ENCODE measurements at places on chromosomes 7 and 10. TPM values are rescaled to one million over a fixed set of nuclear protein-coding genes. Genes with fewer than 3 reads are reported as not detected.

The INMT gene
- 7.5 TPM for total RNA-seq

The EN2 gene
- not detected for total RNA-seq

- peak; percentile 53 for DNase-seq
Observed at GRCh38 chr10:7408291-7409044, 2.4 kb downstream of the SFMBT2 start.

DNA sequence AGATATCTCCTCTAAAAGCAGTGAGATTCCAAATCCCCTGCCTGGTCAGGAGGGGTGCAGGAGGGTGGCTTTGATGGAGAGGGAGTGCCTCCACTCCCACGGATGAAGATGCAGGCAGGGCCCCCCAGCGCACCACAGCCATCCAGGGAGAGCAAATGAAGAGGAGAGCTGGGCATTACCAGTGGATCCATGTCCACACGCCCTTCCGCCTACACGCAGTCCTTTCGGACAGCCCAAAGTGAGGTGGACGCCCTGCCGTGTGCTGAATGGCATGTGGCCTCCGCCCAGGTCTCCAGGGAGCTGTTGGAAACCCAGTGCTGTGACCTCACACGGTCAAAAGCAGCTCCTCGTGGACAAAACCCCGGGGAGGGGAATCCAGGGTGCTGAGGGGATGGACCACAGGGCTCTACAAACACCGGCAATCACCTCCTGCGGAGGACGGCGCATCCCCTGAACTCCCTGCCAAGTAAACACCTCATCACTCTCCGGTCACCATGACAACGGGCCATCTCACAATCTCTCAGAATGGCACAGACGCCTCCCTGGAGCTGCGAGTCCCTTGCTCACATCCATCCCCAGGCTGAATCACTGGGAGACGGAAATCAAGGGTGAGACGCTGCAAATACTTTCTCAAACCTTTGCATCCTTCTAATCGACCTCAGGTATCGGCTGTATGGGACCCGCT, 35.0 kb upstream of the DNAAF5 start:
- peak; percentile 27 for DNase-seq

DNA sequence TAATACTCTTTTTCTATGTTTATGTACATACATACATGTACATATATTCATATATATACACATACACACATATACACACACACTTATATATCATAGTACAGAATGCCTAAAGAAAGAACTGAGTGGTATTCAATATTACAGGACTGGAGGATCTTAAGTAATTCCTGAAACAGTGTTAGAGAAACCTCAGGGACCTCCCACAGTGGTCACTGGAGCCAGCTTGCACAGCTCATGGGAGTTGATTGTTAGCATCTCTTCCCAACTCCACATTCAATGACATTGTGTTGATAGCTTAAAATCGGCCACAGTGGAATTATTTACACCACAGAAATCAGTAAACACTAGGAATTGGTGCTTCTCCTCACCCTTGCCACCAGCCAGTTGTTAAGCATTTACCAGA, 6.0 kb downstream of the LRRC17 start:
- no peak for DNase-seq

- DNase-seq, result no peak
Observed at GRCh38 chr7:149456506-149457421, 4.1 kb downstream of the ZNF777 start.

The LIPN gene
- not detected for total RNA-seq

GRCh38 chr10:21396889-21397288, 128.6 kb downstream of the SKIDA1 start:
- no peak for DNase-seq

The CPA2 gene
- 2.6 TPM for total RNA-seq

DNA sequence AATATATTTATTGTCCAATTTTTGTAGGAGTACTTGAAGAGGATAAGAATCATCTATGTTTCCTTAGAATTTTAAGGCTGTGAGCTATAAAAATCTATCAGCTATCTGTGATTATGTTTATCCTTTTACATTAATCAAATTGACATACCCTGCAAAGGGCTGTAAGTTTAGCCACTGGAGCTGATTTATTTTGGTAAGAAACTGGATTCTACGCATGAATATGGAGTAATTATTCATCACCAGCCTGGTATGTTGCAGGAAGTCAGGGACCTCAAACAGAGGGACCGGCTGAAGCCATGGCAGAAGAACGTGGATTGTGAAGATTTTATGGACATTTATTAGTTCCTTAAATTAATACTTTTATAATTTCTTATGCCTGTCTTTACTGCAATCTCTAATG, 696.9 kb downstream of the DNAJB9 start:
- DNase-seq, result no peak

DNA sequence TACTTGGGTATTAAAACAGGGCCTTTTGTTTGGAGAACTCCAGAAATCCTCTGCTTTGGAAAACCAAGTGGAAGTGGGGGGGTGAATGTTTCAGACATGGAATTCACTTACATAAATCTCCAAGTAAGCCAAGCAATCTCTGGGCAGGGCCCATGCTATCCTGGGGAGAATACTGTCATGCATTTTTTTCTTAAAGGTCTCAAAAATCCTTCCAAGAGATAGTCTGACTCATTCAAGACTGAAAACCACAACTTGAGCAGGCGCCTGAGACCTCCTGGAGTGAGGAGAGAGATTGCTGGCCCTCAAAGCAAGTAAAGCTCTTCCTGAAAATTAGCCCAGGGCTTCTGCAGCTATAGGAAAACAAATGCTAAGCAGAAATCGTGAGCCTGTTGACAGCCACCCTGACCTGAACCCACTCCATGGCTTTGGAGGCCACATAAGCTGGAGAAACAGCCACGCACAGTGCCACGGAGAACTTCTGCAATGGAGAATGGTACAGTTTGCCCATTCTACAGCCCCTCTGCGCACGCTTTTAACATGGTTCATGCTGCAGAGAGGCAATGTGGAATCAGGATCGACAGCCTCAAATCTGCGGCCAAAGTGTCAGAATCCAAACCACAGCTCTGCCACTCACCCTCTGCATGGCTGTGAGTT, 203.1 kb upstream of the AUTS2 start:
- no peak for DNase-seq

DNA sequence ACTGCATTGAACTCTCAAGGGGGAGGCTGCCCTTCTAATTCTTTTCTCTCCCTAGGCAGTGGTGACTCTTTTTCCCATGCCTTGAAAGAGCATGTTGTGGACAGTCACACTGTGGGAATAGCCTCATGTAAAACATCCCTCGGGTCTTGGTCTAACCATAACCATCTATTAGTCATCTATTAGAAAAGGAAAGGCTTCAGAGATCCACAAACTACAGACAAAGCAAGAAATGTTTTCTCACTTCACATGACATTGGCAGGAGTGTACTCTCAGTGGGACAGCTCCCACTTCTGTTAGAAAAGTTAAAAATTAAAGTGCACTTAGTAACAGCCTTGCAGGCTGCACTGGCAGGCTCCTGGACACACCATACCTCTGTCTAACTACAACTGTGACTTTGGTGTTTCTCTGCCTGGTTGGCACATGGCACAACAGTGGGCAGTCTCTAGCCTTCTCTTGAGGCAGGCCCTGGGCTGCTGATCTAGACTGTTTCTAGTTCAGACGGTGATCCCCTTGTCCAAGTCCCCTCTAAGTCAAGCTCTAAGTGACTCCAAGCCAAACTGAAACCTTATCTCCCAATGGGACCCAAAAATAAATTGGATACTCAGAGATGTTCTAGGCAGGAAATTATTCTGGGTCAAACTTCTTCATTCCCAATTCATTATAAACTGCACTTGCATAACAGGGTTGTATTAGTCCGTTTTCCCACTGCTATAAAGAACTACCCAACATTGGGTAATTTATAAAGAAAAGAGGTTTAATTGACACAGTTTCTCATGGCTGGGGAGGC, 57.9 kb upstream of the ITGB1 start:
- DNase-seq, result no peak

- no peak for DNase-seq
Observed at GRCh38 chr10:85959239-85959638, 407.4 kb downstream of the GRID1 start.

GRCh38 chr10:104349623-104350126, 4.0 kb upstream of the CFAP58 start:
- no peak for DNase-seq

GRCh38 chr10:87519582-87519981, 14.9 kb downstream of the MINPP1 start:
- no peak for DNase-seq

DNA sequence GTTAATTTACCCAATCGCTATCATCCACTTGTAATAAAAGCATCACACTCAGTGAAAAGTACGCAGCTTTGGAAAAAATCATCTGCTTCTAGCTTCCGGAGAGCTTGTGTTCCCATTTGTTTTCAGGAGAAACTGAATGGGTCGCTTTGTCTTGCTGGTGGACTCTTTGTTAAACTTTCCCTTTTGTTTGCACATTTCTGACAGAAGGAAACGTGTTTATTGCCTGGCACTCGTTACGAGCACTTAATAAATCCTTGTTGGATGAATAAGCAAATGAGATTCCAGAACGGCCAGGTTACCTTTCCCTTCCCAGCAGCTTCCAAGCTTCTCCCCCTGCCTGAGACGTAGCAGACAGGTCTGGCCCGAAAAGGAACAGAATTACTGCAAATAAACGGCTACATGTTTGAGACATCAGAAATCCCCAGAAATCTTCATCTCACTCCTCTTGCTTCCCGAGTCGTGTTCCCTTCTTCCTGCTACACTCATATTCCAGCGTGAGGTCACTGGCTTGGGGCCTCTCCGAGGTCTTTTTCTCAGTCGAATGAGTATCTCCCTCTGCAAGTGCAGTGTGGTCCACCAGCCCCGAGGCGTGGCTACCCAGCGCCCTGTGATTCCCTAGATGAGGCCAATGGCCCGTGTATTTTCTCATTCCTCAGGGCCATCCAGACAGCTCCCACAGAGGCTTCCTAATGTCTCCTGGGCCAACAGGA, 167.2 kb downstream of the FRMD4A start:
- DNase-seq, result no peak

The SPDYE18 gene
- 0.60 TPM for total RNA-seq

- DNase-seq, result peak; percentile 48
Observed at GRCh38 chr10:24503461-24504320, 220.0 kb downstream of the ARHGAP21 start.

DNA sequence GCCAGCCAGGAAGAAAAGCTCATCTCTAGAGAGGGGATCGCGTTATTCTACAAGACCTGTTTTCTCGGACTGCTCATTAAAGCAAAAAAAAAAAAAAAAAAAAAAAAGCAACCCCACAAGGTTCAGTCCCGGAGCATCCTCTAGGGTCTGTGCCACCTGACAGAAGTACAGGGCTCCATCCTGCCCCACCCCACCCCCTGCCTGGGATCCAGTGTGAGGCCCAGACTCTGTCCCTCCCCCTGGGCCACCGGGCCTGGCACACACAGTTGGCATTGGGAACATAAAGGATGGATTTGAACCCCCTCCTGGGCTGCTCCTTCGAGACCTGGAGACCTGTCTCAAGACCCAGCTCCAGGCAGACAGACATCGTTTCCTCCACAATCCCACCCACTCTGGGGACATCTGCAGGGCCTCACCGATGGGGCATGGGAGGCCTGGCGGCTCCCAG, 688 bp downstream of the ORAI2 start:
- DNase-seq, result no peak

- no peak for DNase-seq
Observed at GRCh38 chr10:70791386-70792039, 6.3 kb upstream of the TBATA start.

- no peak for DNase-seq
Observed at GRCh38 chr10:100967332-100967731, 2.0 kb upstream of the SEMA4G start.

Measured in mucosa of descending colon (tissue), 3 donors.